NK-92 treated with Interleukin-12 subunit alpha and Interleukin-12 subunit beta, amount 100 ng/mL, for 24 hours (cell line): ENCODE measurements at places on chromosomes 3 and 15.

DNA sequence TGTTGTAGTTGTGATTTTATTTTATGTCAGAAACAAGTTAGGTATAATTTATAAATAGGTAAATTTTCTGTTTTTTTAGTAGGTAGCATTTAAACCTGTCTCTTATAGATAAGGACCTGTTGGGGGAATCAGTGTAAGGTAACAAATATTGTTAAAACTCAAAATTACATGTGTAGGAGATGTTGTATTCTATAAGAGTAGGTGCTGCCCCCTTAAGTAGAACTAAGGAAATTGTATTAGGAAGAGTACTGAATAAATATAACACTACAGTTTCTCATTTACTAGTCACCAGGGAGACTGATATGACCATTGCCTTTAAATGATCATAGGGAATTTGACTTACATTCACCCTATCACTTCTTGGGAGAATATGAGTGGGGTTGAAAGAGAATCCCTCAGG lies 31.2 kb downstream of the SLC25A36 start:
- no peak for DNase-seq

DNA sequence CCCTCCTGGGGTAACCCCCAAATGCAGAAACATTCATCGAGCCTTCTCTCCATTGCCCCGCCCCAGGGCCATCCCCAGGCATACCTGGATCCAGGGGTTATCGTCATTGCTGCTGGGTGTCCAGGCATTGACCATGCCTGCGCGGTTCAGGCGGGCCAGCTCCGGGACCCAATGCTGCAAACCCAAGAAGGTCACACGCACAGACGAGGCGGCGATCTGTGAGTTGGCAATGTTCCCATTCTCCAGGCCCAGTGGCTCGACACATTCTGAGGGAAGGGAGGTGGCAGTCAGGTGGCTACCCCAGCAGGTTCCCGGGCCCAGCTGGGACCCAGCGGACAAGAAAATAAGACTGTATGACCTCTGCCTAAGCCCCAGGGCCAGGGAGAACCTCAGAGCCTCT lies 6.1 kb downstream of the MFGE8 start:
- DNase-seq: no peak

DNA sequence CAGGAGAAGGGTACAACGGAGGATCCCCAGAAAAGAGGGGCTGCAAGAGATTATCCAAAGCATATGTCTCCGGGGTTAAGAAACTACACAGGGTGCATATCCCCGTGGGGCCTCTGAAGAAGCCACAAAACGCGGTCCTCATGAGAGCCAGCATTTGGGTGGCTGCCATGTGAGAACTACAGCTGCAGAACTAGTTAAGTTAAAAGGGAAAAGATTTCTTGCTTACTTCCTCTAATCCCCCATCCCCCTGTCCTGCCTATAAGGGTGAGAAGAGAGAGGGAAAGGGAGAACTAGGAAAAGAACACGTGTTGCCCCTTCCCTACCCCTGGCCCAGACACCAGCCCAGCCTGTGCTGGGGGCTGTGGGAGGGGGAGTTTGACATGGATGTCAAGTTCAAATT lies 70.4 kb upstream of the PCSK6 start:
- no peak for DNase-seq

DNA sequence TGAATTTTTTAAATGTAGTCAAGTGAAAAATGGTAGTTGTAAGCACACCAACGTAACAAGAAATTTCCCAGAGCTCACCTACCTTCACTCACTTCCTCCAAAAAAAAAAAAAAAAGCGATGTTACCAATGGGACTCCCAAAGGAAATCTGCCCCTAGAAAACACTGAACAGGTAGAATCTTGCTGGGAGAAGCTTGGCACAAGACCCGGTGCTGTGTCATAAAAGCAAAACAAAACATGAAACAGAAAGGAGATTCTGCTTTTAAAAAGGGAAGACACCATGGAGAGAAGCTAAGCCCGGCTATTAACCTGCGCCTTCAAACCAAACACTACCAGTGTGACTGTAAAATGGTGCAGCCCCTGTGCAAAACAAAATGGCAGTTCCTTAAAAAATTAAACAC lies 40.5 kb downstream of the PGPEP1L start:
- no peak for DNase-seq

DNA sequence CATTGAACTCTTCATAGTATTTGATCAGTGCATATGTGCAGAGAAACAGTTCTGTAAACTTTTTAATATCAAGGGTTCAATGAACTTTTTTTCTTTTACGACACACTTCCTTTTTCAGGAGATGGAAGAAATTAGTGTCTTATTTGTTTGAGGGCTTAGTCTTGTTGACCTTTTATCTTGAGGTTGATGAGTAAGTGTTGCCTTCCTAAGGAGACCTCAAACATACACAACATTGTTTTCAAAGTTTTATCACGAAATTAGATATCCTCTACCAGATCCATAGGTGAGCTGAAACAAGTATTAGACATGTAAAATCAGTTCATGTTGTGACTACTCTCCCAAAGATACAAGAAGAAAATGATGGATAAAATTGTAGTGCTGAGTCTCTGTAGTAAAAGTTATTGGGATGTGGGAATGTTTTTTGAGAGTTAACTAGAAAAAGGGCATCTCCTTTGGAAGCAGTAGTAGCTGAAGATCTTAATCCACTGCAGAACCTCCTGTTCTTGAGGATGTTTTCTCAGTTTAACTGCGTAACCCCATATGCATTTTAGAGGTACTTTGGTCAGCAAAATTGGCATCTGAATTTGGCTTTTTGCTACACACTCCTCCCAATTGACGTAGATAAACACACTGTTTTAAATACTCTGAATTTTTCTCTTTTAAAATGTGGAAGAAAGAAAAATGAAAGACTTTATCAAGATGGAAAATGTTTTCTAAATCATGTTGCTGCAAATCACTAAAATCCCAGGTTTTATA lies 116.8 kb downstream of the GALK2 start:
- no peak for DNase-seq
